Activated CD4-positive, alpha-beta memory T cell treated with anti-CD3 and anti-CD28 coated beads, Interleukin-2, amount 10 ng/mL, durations not matched to agents 7 days and 5 days (primary cell): ENCODE measurements at places on chromosomes 4 and X. TPM values are rescaled to one million over a fixed set of nuclear protein-coding genes. Genes with fewer than 3 reads are reported as not detected.

DNA sequence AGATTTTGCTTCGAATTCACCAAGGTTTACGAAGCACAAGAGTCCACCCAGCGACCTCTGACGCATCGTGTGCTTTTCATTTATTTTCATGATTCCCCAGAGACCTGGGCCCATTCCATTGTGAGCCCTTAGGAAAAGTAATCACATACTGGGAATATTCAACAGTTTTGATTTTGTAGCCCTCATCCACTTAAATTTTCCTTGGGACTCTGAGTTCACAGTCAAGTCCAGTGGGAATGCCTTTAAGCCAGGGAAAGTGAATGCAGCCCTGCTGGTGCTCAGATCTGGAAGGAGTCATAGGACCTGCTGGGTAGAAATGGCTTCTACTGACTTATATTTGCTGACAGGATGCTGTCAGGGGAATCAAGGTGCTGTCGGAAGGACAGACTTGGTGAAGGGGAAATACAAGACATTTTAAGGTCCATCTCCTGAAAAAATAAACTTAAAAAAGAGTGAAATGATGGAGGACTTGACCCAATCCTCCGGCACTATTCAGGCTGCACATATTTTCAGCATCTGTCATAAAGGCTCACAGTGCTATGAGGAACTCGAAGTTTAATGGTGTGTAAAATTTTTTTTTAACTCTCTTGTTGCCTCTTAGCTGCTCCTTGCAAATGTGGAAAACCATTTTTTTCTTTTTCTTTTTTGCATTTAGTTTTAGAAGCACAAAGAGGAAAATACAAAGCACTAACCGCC lies 204.9 kb downstream of the MID1 start:
- DNase-seq = no peak

DNA sequence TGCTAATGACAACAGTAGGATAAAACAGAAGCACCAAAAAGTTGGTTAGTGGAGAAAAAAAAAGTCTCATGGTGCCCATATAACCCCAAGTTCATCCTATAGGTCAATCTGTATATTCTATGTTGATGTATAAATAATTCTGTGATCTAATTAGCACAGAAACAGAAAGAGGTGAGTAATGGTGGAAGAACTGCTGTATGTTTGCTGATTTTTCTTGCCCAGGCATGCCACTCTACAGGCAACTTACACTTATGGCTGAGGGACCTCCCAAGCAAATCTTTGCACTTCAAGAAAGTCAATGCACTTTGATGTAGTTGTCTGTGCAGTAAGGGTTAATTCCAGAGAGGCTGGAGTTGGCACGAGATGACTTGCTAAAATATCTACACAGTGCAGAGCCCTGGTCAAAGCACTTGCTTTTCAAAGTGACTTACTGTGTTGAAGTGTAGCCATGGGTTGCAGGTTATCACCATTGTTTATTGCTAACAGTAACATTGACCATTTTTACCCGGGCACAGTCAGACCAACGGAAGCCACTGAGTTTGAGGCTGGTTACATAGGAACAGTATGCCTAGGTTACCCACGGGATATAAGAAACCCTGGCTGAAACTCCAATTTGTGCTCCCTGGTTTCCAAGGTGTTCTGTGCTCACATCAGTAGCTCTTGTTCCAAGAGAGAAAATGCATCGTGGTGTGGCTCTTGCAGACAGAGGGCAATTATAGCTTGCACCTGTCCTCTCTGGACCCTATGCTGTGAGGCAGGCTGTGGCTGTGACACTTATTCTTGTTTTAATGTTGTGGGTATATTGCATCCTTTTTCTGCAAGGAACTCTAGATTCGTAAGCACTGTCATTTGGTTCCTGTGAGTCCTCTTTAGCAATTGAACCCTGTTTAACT lies 141.3 kb upstream of the FTHL17 start:
- no peak for DNase-seq

- no peak for DNase-seq
These were observed 74.5 kb downstream of the HHIP start for GRCh38 chr4:144720491-144720890.

- DNase-seq = no peak
These were observed 595.6 kb upstream of the TENM3 start for GRCh38 chr4:181647396-181648147.

DNA sequence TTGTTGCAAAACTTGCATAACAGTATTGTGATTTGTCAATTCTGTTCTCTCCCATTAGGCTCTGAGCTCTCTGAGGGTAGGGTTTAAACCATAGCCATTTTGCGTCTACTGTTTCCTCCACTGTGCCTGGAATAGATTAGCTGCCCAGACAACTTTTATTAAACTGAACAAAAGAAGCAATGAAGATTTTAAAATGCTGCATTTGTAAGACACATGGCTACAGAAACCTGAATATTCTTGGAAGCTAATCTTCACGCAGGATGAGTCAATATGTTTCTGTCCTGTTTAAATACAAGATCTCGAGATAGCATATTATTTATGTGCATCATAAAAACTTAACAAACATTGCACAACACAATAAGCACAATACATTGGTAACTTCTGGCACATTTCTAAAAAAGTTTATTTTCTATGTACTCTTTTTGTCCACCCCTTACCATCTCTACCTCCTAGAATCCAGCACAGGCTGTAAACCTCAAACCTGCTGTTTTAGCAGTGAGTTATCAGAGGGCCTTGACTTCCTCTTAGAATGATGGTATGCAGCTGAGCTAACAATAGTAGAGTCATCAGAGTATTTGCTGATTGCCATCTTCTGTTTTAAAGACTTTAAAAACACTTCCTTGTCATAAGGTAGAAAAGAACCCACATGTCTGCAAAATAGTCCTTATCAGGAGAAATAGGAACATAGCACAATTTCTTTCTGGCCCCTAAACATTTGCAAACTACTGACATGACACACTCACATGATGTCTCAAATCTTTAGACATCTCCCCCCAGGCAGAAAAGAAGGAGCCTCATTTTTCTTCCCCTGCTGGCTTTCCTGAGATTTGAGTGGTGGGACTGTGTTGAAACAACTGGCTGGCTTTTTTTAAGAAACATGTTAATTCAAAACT lies 10.6 kb upstream of the CCNG2 start:
- DNase-seq = no peak

DNA sequence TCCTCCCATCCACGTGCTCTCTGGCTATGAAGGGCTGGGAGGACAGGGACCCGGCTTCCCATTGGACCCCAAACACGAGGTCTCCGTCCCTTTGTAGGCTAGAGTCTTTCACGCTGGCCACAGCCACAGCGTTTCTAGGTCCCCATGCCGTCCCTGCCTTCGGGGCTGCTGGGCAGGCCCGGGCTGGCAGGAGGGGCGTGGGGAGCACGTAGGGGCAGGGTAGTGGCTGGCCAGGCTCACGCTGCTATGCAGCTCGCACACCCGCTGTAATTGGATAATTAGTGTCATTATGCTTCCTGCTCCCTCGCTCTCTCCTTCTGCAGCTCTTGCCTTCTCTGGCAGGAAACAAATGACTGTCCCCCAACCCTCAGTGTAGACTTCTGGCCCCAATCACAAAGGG lies 9.8 kb downstream of the ATP2B3 start:
- no peak for DNase-seq

DNA sequence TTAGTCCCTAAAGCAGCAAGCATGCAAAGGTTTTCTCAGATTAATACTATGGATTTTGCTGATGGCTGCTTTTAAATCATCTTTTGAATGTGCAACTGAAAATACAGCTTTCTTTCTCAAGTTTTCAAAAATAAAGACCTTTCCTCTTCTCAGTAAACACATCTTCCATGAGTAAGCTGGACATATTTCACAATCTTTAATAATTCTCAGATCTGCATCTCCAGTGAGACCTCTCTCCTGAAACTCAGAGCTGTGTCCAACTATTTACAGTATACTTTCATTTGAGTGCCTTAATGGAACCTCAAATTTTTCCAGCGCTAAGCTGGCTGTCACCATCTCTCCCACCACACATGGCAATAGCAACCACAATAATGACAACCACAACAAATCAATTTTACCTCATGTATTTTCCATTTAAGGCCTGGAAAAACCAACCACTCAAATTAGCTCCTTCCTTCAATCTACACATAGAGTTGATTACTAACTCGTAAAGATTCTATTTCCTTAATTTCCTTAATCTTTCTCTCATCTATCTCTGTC lies 192.4 kb upstream of the RPL34 start:
- DNase-seq = no peak

GRCh38 chr4:134202166-134202956 lies 772 bp upstream of the PABPC4L start:
- no peak for DNase-seq

DNA sequence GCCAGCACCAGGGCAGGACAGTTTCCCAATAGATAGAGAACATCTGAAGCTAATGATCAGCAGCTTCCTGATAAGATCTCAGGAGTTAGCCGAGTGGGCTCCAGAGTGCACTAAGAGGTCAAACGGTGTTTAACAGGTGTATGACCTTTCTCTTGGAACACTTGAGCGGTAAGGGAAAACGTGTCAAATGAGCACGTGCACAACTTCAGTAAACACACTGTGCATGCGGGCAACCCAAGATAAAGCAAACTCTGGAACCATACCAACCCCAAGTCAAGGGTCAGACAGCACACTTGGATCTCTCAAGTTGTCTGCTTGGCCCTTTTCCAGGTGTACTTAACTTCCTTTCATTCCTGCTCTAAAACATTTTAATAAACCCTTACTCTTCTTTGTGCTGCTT lies 1941.5 kb upstream of the PCDH10 start:
- DNase-seq = no peak

DNA sequence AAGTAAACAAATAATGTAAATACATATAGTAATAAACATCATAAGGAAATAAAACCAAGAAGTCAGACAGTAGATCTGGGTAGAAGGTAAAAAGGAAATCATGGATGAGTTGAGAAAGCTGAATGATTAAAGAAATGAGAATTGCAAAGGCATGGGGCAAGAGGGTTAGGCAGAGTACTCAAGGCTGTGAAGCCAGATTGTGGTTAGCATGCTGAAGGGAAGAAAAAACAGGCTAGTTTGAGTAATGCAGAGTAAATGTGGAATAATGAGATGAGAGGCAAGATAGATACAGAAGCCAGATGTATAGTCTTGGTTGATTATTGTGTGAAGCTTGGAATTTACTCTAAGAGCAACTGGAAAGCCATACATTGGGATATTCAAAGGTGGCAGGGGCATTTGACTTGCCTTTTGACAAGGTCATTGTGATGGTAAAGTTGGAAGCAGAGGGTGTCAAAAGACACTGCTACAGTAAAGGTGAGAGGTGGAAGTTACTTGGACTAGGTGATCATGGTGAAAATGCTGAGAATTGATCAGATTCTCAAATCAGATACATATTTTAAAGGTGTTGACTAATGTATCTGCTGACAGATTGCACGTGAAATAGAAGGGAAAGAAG lies 307.0 kb downstream of the FSTL5 start:
- DNase-seq = no peak

DNA sequence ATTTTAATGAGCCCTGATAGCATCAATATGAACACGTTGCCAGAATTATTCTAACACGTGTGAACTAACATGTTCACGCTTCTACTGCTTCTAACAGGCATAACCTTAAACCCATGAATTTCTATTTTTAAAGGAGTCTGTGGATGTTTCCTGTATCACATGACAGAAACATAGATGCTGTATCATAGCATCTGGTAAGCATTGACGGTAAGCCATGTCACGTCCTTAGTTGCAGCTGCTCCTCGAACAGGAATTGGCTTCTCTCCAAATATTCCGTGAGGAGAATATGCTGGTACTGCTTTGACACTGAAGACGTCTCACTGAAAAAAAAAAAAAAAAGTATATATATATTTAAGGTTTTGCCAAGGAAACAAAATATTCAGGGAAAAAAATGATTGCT lies 105.1 kb upstream of the MXRA5 start:
- no peak for DNase-seq

DNA sequence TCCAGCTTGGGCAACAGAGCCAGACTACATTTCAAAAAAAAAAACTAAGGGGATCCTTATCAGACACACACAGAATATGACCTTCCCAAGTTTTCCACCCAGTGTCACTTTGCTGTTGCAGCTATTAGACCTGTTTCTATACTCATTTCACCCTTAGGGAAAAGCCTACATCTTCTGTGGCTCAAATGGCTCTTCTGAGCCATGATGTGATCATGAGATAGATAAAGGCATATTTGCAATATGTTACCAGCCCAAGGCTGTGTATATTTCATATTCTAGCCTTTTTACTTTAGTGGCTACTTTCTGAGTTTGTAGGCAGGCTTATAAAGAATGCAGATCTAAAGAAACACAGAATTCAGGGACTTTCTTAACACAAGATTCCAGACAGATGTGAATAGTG lies 19.3 kb downstream of the RS1 start:
- no peak for DNase-seq

Gene SYP
- 1.1 TPM for total RNA-seq

Gene COL4A6
- not detected for total RNA-seq

Gene CDKL2
- total RNA-seq = 1.3 TPM
